ENCODE measurements at places on chromosomes 2 and 18.

GRCh38 chr18:57747809-57748680 lies 55.1 kb downstream of the ATP8B1 start:
- no peak for DNase-seq

- no peak for DNase-seq
Measured at GRCh38 chr2:46748121-46748520, 167.5 kb downstream of the MCFD2 start.

GRCh38 chr2:32532341-32532740 lies 95.5 kb upstream of the TTC27 start:
- DNase-seq = no peak

DNA sequence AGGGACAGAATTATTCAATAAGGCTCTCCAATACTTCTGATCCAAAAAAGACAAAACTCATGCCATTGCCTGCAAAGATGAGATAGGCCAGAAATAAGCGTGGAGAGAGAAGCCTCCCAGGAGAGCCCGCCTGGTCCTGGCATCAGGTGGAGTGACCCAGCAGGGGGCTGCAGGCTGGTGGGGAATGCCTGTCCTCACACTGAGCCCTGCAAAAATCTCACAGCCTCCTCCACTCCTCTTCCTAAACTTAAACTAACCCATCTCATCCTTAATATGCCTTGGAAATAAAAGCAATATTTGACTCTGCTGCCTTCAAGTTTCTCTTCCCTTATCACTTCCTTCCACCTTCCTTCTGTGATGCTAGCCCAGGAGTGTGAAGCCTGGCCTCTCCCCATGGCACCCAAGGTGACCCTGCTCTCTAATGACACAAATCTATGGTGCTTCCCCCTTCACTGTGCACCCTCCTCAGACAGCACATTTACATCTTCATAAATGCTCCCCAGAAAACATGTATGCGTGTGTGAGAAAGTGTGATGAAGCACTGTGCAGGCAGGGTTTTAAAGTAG lies 218.4 kb downstream of the ANAPC1 start:
- DNase-seq = no peak

GRCh38 chr2:68565858-68566257 lies 77.5 kb upstream of the PROKR1 start:
- no peak for DNase-seq

GRCh38 chr2:218405746-218406208 lies 6.1 kb downstream of the CTDSP1 start:
- DNase-seq = no peak

- no peak for DNase-seq
Measured at GRCh38 chr2:65054749-65055421, 1.3 kb upstream of the CEP68 start.

DNA sequence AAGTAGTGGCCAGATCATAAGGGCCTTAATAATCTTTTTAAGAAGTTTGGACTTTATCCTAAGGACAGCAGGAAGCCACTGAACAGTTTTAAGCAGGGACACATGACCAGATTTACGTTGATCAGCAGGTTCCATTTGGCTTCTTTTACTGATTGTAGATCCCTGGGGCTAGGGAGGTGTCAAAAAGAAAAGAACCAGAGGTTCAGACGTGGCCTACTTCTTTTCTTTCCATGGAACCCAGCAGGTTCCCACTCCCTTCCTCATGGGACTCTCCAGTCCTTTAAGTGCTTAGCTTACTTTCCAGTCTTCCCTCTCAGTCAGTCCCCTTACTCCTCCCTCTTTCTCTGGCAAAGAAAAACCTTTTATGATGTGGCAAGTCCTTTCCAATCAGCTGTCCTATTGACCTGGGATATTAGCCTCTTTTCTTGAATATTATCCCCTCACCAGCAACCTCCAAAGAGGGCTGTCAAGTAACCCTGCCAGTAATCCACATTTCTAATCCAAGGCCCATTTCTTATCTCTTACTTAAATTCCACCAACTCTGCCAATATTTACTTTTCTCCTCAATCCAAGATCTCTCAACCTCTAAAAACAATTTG lies 33.5 kb downstream of the NHEJ1 start:
- DNase-seq = no peak

DNA sequence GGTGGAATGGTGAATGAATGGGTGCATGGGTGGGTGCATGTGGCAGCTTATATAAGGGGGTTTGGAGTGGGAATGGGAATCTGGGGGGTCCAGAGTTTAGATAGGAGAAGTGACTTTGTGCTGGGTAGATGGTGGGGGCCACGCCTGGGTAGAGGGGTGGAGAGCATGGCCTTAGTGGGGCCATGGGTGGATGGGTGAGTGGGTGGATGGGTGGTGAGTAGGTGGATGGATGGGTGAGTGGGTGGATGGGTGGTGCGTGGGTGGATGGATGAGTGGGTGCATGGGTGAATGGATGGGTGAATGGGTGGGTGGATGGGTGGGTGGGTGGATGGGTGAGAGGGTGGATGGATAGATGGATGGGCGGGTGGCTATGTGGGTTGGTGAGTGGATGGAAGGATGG lies 53.9 kb downstream of the MYO7B start:
- no peak for DNase-seq

Data from T-helper 2 cell (primary cell).